ENCODE measurements at places on chromosomes 12 and 14. TPM values are rescaled to one million over a fixed set of nuclear protein-coding genes. Genes with fewer than 3 reads are reported as not detected.

GRCh38 chr12:116689979-116690744, 47.7 kb downstream of the SPRING1 start:
- H3K27ac ChIP-seq = no peak overlapping the region
- no peak overlapping the region for H3K4me3 ChIP-seq
- H3K4me1 ChIP-seq = peaks cover 25% of the 10 kb centered on the region
- H3K27me3 ChIP-seq = no peaks in the 10 kb centered on the region
- H3K36me3 ChIP-seq = no peaks in the 10 kb centered on the region

DNA sequence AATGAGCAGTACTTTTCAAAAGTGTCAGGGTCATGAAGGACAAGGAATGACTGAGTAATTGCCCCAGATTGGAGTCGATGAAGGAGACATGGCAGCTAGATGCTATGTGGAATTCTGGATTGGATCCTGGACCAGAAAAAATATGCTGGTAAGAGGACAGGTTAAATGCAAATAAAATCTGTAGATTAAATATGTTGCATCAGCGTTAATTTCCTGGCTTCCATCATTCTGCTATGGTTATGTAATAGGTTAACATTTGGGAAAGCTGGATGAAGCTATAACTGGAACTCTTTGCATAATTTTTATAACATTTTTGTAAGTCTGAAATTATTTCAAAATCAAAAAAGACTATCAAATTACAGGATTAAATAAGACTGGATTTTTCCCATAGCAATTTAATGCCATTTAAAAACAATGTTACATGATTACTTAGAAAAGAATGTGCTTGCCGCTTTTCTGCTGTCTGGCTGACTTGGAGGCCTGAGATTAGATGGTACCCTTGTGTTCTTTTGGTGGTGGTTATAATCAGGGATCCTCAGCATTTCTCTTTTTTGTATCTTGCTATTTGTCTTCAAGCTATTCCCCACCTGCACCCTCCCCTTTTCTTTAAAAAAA, 65.1 kb downstream of the FBXW8 start:
- peaks cover 17% of the 10 kb centered on the region for H3K36me3 ChIP-seq
- no peaks in the 10 kb centered on the region for H3K27me3 ChIP-seq
- H3K4me1 ChIP-seq = no peaks in the 10 kb centered on the region
- DNase-seq = no peak
- H3K27ac ChIP-seq = no peak overlapping the region

DNA sequence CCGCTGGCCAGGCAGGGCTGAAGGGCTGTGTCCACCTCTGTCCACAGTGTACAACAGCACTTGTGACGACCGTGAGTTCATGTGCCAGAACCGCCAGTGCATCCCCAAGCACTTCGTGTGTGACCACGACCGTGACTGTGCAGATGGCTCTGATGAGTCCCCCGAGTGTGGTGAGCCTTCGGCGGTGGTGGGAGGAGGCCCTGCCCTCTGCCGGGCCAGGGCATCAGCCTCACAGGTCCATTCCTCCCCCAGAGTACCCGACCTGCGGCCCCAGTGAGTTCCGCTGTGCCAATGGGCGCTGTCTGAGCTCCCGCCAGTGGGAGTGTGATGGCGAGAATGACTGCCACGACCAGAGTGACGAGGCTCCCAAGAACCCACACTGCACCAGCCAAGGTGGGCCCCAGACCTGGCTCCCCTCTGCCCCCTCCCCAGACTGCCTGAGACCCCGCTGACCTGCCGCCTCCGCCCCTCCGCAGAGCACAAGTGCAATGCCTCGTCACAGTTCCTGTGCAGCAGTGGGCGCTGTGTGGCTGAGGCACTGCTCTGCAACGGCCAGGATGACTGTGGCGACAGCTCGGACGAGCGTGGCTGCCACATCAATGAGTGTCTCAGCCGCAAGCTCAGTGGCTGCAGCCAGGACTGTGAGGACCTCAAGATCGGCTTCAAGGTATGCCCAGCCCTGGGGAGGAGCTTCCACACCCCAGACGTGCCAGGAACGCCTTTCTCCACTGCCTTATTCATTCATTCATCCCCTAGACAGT, 20.8 kb upstream of the NXPH4 start:
- no peaks in the 10 kb centered on the region for H3K27me3 ChIP-seq
- no peak overlapping the region for H3K27ac ChIP-seq
- DNase-seq = no peak
- peaks cover 71% of the 10 kb centered on the region for H3K36me3 ChIP-seq
- no peaks in the 10 kb centered on the region for H3K4me1 ChIP-seq

Gene TMEM132C
- total RNA-seq = 1.1 TPM

Gene PPP4R4
- 6.2 TPM for total RNA-seq

GRCh38 chr14:68793734-68794129, 865 bp upstream of the ZFP36L1 start:
- peak overlapping the region; percentile 99 for H3K27ac ChIP-seq
- peaks cover 13% of the 10 kb centered on the region for H3K36me3 ChIP-seq
- peak; percentile 88 for DNase-seq
- H3K27me3 ChIP-seq = no peaks in the 10 kb centered on the region
- H3K4me1 ChIP-seq = peaks cover 34% of the 10 kb centered on the region
- peak overlapping the region; percentile 77 for H3K4me3 ChIP-seq

Data from upper lobe of left lung (tissue), 6 donors.